ENCODE measurements at places on chromosomes 16 and 17.

- no peak for DNase-seq
Observed at GRCh38 chr17:66552371-66552770, 250.0 kb downstream of the PRKCA start.

- no peak for DNase-seq
Observed at GRCh38 chr17:75575197-75575596, 12.4 kb upstream of the MYO15B start.

DNA sequence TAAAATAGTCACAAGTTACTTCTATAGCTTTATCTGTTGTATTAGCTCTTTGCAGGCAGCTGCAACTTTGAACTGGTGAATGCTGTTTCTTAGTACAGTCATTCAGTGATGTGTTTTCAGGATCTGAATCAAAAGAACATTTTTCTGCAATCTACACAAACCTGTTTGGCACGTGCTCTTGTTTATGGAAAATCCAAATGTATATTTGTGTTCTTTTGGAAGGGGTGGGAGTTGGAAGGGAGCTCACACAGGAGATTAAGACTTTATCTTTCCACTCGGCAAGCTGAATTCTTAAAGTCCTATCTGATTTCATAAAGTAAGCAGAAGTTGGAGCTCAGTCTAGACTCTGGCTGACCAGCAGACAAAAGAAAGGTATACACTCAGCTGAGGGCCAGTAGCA is 300.2 kb downstream of the MAP2K6 start:
- no peak for DNase-seq

DNA sequence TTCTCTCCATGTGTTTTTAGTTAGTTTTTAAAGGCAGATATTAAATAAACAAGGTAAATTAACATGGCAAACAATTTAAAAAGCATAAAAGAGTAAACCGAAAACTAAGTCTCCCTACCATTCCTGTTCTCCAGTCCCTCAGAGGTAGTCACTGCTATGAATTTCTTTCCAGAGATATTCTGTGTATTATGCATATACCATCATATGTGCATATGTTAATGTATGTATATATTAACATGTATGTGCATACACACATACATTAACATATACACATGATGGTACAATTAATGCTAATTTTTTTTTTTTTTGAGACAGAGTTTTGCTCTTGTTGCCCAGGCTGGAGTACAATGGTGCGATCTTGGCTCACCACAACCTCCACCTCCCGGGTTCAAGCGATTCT is 32.5 kb downstream of the TANGO6 start:
- no peak for DNase-seq

DNA sequence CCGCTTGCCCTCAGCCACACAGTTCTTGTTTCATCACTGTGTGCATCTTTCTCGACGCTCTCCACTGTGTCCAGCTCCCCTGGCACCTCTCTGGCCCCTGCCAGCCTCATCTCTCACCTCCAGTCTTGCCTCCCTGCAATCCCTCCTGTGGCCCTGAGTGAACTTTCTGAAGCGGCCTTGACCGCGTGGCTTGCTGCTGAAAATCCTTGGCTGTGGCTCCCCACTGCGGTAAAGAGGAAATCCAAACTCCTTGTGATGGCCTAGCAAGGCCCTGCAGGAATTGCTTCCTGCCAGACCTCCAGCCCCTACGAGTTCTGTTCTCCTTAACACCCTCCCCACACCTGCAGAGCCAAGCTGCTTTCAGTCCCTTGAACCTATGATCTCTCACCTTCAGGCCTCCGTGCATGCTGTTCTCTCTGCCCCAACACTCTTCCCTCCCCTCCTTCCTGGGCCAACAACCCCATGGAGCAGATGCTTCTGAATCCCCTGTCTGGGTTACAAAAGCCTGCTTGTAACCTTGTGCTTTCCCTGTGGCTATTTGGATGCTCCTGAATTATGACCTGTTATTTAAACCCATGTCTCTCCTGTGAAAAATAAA is 33.6 kb upstream of the BRD7 start:
- DNase-seq: no peak

GRCh38 chr17:57396511-57396921 is 140.2 kb downstream of the MSI2 start:
- no peak for DNase-seq

GRCh38 chr17:179066-179432 is 2.4 kb downstream of the DOC2B start:
- DNase-seq: no peak

- no peak for DNase-seq
Observed at GRCh38 chr17:50065056-50065455, 9.1 kb downstream of the ITGA3 start.

- no peak for DNase-seq
Observed at GRCh38 chr17:29616300-29617048, 6.2 kb downstream of the CORO6 start.

DNA sequence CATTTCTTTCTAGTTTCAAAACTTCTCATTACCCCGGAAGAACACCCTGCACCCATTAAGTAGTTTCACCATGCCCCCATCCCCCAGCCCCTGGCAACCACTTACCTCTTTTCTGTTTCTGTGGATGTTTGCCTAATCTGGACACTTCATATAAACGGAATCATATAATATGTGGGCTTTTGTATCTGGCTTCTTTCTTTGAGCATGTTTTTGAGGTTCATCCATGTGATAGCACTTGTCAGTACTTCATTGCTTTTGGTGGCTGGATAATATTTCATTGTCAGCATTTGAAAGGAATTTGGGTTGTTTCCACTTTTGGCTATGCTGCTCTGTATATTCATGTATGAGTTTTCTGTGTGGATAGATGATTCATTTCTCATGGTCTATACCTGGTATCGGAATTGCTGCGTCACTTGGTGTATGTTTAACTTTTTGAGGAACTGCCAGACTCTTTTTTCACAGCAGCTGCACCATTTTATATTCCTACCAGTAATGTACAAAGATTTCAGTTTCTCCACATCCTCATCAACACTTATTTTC is 30.0 kb upstream of the SLC5A10 start:
- DNase-seq: no peak

GRCh38 chr17:45091778-45092425 is 30.8 kb downstream of the NMT1 start:
- no peak for DNase-seq

DNA sequence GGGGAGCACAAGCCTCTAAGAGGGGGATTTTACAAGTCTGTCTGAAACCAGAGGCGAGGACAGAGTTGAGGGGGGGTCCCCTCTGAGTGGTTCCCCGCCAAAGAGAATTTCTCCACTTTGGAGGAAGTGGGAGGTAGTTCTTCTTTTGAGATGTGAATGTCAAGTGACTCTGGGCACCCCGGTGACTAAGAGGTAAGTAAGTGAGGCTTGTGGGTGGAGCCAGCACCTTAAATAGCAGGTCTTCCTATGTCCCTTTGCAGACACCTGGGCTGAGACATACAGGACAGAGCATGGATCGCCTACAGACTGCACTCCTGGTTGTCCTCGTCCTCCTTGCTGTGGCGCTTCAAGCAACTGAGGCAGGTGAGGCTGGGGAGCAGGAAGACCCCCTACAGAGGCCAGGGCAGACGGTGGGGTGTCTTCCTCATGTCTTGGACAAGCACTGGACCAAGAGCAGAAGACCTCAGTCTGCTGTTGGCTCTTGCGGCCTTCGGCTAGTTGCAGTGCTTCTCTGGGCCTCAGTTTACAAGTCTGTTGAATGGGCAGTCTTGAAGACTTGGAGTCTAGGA is at the start of gene CCL22:
TSS of gene CCL22 (plus strand) at position 257 of the 569 bp plus-strand sequence. CDS start at position 291, 34 bp downstream.
- no peak for DNase-seq

- DNase-seq: no peak
Observed at GRCh38 chr17:45924332-45924820, 30.0 kb downstream of the MAPT start.

- no peak for DNase-seq
Observed at GRCh38 chr16:12267491-12267890, 291.0 kb downstream of the SNX29 start.

DNA sequence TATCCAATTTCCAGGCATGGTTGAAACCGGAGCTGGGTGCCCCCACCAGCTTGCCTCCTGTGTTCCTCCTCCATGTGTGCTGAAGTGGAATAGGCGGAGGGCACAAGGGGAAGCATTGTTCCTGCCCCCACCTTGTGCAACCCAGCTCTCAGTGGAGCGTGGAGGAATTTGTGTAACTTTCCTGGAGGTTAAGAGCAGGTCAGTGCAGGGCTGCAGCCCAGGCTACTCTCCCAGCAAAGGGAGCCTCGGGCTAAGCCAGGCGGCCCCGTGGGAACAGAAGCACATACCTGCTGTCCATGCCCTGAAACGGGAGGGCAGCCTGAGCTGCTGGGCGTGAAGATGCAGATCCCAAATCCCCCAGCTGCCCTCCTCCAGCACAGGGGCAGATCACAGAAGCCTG is 158.8 kb upstream of the LHX1 start:
- no peak for DNase-seq

Data from putamen (tissue), 1 donor.